GM23338 (cell line): ENCODE measurements at places on chromosomes 5 and 9. TPM values are rescaled to one million over a fixed set of nuclear protein-coding genes. Genes with fewer than 3 reads are reported as not detected.

The GGTA1 gene
- polyA plus RNA-seq = 0.16 and 0.17 TPM in 2 replicates

The SLC25A2 gene
- not detected in 2 replicates for polyA plus RNA-seq

The LHX3 gene
- polyA plus RNA-seq = 0.08 TPM in 1 of 2 replicates, not detected in the other

The NUTM2G gene
- polyA plus RNA-seq = 0.70 and 0.76 TPM in 2 replicates

The IRX1 gene
- 0.11 and 0.19 TPM in 2 replicates for polyA plus RNA-seq

The BTNL8 gene
- 0.23 TPM in 1 of 2 replicates, not detected in the other for polyA plus RNA-seq
